Fibroblast of the aortic adventitia (primary cell): ENCODE measurements at places on chromosomes 12 and 14.

DNA sequence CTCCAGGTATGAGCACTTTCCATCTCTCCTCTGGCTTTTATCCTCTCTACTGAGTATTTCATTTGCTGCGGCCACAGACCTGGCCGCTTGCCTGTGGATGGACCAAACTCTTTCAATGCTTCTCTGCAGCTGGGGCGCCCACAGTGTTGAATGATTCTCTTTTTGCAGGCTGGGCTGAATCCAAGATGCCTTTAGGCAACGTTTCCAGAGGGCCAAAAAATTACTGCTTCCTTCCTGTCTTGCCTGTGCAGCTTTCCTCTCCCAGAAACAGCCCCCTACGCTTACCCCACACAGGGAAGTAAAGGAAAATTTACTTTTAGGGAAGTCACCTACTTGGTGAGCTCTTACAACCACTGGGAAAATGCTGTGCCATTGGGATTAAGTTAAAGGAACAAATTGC lies 55.6 kb upstream of the JDP2 start:
- DNase-seq, result no peak

- peak; percentile 86 for DNase-seq
Measured at GRCh38 chr14:52951681-52952554, 1.1 kb upstream of the FERMT2 start.

- DNase-seq, result peak; percentile 55
Measured at GRCh38 chr14:64324895-64325294, 30.7 kb upstream of the ESR2 start.

GRCh38 chr14:81209167-81209836 lies 11.5 kb downstream of the GTF2A1 start:
- DNase-seq, result no peak

DNA sequence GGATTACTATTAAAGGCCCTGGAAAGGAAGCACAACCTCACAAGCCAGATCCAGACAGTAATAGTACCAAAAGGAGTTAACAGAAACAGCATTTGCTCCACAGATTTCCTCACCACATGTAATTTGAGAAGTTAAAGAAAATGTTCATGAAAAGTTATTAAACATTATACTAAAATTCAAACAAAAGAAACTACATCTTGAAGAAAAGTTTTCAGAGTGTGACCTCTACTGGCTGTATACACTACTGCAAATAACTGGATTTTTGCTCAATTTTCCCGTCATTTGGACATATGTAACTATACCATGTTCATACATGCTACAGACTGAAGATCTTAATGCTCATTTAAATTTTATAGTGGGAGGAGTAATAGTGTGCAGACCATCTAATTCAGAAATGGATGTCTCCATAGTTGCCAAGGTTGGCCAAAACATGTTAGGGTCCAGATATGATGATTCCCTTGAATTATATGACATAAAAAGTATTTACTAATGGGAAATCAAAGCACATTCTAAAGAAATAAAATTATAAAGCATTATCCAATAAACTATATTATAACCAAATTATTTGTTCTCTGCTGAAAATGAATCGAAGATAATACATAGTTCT lies 5.6 kb downstream of the KRR1 start:
- DNase-seq, result peak; percentile 74

DNA sequence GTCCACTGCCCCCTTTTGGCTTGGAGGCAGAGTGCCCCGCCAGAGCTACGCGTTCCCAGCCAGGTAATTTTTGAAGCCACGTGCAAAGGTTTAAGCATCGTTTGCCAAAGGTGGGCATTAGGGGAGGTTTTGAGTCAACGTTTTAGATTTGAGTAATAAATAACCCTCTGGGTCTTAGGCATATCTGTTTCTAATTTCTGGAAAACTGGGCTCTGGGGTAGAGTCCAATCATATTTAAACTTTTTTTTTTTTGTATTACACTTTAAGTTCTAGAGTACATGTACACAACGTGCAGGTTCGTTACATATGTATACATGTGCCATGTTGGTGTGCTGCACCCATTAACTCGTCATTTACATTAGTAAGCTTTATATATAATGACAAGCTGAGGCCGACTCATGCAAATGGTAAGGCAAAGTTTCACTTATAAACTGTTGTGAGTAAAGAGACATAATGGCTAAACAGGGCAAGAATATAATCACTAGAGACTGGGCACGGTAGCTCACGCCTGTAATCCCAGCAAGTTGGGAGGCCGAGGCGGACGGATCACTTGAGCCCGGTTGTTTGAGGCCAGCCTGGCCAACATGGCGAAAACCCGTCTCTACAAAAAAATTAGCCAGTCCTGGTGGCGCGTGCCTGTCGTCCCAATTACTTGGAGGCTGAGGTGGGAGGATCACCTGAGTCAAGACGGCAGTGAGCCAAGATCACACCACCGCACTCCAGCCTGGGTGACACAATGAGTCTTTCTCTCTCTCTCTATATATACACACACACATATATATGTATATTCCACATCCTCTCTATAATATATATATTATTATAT lies 491 bp upstream of the NR2C1 start:
- DNase-seq, result no peak

- no peak for DNase-seq
Measured at GRCh38 chr14:94173471-94173884, 644 bp upstream of the PPP4R4 start.

DNA sequence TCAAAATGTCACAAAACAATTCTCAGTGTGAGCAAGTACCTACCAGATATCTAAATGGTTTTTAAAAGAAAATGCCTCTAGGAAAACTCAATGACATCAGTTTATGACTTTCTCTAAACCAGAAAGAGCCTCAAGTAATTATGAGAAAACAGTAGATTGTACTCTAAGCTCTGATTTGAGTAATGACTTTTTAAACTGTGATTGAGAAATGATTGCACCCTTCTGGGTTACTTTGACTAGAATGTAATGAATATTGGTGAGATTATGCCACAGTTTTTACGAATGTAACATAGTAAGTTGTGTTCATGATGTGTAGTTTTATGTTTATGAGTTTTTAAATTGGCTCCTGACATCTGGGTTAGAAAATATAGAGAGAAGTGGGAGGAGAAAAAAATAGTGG lies 68.8 kb downstream of the ALX1 start:
- no peak for DNase-seq

GRCh38 chr12:23333938-23334337 lies 615.5 kb downstream of the SOX5 start:
- no peak for DNase-seq

GRCh38 chr12:68340404-68341270 lies 8.5 kb upstream of the MDM1 start:
- DNase-seq, result no peak

GRCh38 chr12:74889073-74889472 lies 320.6 kb downstream of the KCNC2 start:
- DNase-seq, result no peak

- DNase-seq, result no peak
Measured at GRCh38 chr12:6340745-6341416, 995 bp downstream of the TNFRSF1A start.

DNA sequence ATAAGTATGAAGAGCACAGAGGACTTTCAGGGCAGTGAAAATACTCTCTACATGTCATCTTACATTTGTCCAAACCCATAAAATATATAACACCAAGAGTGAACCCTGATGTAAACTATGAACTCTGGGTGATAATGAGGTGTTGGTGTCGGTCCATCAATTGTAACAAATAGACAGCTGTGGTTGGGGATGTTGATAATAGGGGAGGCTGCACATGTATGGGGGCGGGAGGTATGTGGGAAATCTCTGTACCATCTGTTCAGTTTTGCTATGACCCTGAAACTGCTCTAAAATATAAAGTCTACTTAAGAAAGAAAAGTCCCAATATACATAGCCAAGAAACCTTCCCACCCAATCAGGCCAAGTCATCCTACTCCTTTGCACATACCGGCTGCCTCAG lies 88.5 kb downstream of the GPR135 start:
- no peak for DNase-seq

DNA sequence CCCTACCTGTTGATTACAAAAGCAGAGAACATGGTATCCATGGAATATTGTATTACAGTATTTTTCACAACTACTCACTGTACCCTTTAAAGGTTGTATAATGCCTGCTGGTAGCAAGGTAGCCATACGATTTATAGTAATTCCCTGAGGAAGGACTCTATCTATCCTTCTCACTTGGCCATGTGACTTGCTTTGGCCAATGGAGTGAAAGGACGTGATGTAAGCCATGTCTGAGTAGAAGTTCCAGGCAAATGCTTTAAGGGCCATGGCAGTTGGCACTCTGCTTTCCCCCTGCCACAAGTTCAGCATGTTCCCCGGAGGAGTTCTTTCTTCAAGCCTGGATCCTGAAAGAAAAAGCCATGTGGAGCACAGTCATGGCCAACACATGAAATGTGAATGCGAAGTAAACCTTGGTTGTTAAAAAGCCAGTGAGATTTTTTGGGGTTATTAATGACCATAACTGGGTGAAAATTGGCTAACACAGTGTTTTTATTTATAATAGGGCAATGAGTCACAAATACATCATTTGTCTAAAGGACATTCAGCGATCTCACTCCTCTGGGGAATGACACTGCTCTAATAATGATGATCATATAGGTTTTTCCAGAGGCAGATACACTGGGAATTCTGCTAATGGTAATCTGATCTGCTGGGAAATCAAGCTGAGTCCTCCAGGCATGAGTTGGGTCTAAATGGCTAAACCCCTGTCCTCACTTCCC lies 67.4 kb upstream of the SLC38A2 start:
- no peak for DNase-seq

DNA sequence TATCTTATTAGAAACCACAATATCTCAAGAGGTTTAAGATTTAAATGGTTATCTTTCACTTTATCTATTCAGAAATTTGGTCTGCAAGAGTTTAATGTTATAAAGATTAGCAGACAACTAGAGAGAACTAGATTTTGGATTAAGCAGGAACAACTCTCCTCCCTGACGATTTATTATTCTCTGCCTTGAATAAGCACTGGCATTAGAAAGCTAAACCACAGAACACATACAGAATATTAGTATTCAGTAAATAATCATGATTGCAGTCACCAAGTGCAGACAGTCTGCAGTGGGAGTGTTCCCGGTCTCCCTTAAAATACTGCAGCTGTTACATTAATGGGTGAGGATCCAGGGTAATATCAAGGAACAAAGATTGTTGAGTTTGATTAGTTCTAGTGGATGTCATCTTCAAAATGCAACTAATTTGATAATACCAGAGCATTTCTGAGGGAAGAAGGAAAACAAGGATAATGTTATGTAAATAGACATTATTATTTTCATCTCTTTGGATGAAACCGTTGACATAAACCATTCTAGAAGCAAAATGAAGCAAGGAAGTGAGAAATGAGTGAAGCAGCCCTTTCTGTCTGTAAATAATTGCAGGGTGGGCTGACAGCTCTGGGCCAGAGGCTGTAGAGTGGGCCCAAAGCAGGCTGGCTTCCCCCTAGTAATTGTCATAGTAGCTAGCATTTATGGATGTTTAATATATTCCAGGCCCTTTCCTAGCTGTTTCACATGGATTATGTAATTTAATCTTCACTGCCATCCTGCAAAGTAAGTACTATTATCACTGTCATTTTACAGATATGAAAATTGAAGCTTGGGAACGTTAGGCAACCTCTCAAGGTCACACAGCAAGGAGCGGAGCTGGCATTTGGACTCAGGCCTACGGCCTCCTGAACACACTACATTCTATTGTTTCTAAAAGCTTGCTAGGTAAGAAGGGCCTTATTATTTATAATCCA lies 79.4 kb downstream of the DYRK2 start:
- no peak for DNase-seq

DNA sequence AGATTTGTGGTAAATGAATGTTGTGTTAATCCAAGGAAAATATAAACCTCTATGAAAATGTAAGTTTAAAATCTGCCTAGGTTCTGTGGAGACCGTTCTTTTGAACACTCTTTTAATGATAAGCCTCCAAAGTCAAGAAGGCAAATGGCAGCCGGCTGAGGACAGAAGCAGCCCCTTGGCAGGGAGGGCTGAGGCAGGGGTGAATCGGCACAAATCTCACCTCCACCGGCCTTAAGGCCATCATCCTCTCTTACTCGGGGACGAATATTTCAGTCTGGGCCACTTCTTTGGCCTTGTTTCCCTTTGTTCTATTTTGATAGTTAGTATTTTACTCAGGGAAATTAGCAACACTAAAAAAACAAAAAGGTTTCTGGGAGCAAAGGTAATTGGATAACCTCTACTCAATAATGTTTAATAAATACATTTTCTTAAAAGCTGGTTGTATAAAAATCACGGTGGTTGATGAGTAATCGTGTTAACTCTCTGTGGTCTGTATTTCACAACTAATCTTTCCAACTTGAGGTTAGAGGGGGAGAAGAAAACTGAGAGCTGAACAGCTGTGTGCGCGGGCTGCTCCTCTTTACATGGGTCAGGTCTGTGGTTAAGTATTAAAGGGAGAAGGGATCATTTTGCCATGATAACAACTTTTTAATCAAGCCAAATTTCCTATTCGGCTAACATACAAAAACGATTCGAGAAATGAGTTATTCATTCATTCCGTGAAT lies 18.6 kb downstream of the LGMN start:
- DNase-seq, result peak; percentile 54

DNA sequence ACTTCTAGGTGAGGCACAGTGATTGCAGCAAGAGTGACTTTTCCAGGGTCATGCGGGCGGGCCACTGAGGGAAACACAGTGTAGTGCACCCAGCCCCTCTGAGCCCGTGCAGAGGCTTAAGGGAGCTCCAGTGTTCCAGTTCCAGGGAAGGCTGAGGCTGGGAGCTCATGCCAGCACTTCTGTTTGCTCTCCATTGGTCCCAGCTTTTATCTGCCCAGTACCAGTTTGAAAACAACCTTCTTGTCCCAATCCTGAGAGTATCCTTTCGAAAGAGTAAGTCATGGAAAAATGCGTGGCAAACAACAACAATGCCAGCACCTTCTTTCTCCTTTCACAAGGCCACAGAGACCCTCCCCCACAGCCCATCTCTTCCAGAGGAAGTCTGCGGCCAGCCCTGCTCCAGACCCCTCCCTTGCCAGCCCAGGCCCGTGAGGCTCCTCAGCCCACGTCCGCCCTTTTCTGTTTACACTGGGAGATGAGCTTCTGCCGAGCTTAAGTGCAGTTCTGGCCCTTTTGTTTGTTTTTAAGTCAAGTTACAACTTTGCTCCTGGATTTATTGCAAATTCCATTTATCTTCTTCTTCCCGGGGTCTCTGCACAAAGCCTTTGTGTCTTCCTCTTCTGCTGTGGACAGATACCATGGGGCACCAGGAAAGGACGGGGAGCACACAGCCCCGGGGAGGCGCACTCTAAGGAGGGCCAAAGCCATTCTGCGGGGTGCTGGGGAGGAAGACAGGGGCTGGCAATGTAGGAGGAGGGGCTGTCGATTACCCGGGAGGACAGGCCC lies 185.6 kb downstream of the ZFP36L1 start:
- no peak for DNase-seq

DNA sequence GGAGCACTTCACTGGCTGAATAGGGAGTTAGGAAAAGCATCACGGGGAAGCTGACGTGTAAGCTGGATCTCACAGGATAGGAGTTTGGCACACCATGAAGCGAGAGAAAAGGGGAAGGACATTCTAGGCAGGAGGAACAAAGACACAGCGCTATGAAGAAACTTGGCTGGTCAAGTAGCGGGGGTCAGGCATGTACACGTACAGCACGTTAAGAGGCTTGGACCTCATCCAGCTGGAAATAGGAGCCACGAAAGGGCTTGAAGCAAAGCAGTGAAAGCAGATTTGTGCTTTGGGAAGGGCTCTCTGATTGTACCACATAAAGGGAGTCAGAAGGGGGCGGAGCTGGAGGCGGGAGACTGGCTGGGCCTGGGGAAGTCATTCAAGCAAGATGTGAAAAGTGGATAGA lies 19.6 kb upstream of the GALNT8 start:
- DNase-seq, result peak; percentile 93
